ENCODE measurements at places on chromosomes 7 and 10.
A peak's percentile ranks its signal among the peaks of the same experiment; 100 is the strongest.

GRCh38 chr7:156956727-156957126, 7.2 kb downstream of the NOM1 start:
- DNase-seq: no peak

GRCh38 chr10:16436367-16436757, 448 bp upstream of the PTER start:
- peak; percentile 6 for DNase-seq

- no peak for DNase-seq
These were observed 173.8 kb downstream of the TRIL start for GRCh38 chr7:28784171-28784902.

DNA sequence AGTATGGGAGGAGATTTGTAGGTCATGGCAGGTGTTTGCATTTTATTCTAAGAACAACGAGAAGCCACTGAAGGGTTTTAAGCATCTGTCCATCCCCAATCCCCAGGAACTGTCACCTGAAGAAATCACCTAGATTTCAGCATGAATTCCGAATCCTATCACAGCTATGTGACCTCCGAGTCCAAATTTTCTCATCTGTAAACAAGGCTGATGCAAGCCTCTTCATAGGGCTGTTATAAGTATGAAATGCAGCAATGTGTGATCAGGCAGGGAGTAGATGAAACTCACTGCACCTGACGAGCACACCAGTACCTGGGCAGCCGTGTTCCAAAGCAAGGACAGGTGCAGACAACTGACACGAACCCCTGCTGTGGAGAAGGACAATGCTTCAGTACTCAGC, 14.0 kb downstream of the HABP2 start:
- DNase-seq: no peak

DNA sequence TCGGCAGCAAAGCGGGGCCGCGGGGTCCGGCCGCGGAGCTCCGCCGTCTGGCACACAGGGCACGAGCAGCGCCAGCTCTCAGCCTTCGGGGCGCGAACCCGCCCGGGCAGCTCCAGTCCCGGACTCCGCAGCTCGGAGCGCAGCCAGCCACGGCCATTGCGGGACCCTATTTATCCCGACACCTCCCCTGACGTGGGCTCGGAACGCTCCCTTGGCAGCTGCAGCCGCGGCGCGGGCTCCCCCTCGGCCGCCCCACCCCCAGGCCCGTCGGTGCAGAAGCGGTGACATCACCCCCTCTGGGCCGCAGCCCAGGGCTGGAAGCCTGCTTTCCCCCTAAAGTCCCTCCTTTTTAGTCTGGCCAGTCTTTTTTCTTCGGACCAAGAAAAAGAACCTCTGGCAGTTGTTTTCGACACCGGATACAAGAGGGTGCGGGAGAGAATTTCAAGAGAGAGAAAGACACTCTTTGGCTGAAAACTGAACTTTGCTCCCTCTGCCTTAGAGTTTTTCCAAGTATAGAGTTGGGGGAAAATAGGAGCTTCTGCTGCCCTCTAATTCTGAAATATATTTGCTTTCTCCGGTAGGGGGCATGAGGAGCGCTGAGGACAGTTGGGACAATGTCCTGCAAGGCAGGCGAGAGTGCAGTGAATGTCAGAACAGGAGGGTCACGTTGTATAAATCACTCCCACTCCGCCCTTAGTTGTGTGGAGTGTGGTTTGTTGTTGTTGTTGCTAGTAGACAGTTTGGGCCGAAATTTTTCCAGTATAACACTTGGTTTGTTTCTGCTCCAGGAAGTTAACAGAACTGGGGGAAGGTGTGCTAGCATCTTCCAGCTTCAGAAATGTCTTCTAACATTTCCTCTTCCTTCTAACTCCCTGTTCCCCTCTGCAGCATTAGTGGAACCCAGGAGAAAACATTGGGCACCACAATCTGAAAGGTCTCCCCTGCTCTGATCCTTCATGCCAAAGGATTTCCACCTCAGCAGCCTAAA, at the start of gene SFRP4:
SFRP4 (minus strand) TSS at position 145 of the 988 bp plus-strand sequence. CDS start 280 bp downstream, outside the sequence.
- DNase-seq: no peak

DNA sequence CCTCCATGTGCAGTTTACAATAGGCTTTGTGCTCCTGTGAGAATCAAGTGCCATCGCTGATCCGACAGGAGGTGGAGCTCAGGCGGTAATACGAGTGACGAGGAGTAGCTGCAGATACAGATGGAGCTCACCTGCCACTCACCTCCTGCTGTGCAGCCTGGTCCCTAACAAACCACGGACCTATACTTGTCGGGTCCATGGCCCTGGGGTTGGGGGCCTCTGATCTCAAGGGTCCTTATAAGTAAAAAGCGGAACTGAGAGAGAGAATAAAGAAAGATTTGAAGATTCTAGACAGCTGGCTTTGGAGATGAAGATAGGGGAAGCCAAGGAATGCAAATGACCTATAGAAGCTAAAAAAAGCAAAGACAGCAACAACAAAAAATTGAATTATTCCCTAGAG, 130.6 kb downstream of the PLXDC2 start:
- DNase-seq: no peak

GRCh38 chr7:68009716-68010115, 1013.1 kb downstream of the TYW1 start:
- DNase-seq: no peak

DNA sequence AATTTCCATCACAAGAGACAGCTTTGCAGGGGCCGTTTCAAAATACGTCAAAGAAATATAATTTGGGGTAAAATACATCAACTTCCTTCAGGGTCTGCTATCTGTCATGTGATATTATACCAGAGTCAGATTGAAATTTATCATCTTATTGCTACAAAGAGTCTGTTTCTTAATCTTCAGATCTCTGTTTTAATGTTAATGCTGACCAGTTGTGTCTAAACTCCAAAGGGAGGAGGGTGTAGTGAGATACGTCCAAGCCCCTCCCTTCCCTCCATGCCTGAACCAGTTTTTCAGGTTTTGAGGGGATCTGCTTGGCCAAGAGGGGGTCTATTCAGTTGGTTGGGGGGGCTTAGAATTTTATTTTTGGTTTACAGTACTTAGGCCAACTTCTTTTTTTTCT, 891.6 kb downstream of the GRM8 start:
- no peak for DNase-seq

DNA sequence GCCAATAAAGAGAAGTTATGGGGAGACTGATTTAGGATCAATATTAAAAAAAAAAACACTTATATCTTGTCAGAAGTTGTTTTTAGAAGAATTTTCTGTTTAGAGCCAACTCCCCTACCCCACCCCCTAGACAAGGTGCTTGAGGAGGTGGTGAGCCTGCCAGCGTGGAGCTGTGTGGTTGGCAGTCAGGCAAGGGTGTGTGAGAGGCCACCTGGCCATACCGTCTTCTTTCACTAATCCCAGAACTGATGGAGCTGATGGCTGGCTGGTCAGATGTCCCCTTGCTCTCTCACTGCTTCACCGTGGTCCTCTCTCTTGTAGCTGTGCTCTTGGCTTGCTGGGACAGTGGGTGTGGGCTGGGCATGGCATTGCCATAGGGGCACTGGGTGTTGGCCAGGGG, 34.3 kb downstream of the NACAD start:
- no peak for DNase-seq

GRCh38 chr10:16902606-16903005, 85.4 kb upstream of the RSU1 start:
- no peak for DNase-seq

GRCh38 chr7:80255656-80256055, 121.0 kb downstream of the GNAI1 start:
- no peak for DNase-seq

DNA sequence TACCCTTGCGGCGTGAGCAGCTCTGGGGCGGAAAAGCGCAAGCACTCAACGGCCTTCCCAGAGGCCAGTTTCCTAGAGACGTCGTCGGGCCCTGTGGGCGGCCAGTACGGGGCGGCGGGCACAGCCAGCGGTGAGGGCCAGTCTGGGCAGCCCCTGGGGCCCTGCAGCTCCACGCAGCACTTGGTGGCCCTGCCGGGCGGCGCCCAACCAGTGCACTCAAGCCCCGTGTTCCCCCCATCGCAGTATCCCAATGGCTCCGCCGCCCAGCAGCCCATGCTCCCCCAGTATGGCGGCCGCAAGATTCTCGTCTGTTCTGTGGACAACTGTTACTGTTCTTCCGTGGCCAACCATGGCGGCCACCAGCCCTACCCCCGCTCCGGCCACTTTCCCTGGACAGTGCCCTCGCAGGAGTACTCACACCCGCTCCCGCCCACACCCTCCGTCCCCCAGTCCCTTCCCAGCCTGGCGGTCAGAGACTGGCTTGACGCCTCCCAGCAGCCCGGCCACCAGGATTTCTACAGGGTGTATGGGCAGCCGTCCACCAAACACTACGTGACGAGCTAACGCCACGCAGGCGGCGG, 12.6 kb downstream of the TRIM8 start:
- no peak for DNase-seq

GRCh38 chr10:48612236-48612943, 7.5 kb upstream of the ARHGAP22 start:
- no peak for DNase-seq

DNA sequence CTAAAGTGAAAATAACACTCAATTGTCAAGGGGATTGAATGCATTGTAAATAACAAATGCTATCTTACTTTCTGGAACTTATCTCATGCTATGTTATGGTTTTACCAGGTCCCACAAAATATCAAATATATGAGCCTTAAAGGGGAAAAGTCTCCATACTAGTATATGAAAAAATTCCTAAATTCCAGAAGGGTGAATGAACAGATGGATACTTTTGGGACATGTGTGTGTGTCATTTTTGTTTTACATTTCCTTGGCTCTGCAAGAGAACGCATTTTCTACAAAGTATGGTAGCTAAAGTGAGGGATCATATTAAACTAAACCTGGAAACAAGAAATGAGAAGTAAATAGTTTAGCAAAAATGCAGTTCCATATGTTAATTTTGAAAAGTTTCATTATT, 682.8 kb downstream of the INHBA start:
- DNase-seq: no peak

- no peak for DNase-seq
These were observed 50.8 kb upstream of the ZNF680 start for GRCh38 chr7:64613653-64614052.

- DNase-seq: no peak
These were observed 11.5 kb downstream of the CREB3L2 start for GRCh38 chr7:137990251-137990941.

GRCh38 chr7:142496545-142496991, 238.7 kb upstream of the PRSS58 start:
- DNase-seq: no peak

- DNase-seq: no peak
These were observed 10.2 kb downstream of the OGDHL start for GRCh38 chr10:49751636-49752510.

- no peak for DNase-seq
These were observed 18.0 kb upstream of the XPNPEP1 start for GRCh38 chr10:109941236-109941862.

DNA sequence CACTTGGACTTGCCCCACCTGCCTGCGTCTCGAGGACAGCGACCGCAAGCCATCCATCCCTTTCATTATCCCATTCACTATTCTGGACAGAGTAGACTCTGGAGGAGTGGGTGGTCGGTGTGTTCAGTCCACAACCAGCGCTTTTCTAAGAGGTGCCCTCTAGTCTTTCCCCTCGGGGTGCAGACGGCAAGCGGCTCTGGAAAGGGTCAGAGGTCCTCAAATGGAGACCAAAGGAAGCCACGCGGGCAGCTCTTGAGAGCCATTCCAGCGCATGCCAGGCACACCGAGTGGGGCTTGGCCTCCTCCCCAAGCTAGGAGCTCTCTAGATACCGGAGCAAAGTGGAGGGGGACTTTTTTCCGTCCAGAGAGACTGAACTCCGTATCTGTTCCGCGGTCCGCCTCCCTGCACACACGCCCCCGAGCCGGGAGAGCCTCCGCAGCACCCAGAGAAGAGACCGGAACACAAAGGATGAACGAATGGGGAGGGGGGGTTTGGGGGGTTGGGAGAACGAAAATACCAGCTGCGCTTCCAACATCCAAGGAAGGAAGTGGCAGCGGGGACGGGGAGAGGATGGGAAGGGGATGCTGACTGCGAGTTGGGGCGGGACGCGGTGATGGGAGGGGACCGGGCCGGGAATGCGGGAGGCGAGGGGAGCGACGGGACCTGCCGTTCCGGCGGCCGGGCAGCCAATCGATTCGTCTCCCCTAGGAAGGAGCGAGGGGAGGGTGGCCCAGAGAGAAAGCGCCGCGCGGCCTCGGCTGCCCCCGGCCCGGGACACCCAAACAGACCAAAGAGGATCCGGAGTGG, 515 bp downstream of the GSDME start:
- DNase-seq: no peak

DNA sequence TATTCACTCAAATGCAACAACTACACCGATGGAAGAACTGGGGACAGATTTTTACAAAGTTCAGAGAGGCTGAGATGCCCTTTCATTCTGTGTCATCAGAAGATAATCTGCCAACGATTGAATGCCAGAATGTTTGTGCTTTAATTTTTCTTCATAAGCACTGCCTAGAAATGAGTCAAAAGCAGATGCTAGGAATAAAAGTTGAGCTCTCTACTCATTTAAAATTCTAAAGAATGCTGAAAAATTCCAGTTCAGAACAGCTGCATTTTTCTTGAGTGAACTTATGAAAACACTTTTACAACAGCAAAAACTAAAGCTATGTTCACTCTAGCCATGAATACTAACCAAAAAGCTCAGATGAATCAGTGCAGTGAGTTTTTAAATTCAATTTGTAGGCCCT, 22.3 kb upstream of the FAM133B start:
- no peak for DNase-seq

DNA sequence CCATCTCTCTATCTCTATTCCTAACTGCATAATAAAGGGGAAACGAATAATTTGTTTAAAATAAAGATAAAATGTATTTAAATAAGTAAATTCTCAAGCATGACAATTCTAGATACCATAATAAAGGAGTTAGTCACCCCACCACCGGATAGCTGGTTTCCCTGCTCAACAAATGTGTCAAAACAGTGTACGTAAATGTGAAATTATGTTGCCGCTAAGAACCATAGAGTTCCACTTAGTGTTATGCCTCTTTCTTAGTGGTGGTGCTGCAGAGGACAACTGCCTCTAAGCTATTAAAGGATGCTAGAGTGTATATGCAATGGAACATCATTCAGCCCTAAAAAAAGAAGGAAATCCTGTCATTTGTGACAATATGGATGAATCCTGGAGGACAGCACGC, 42.4 kb downstream of the SMKR1 start:
- no peak for DNase-seq

GRCh38 chr10:109678857-109679256, 244.5 kb downstream of the XPNPEP1 start:
- no peak for DNase-seq

GRCh38 chr7:74587435-74588126, 69.9 kb upstream of the GTF2I start:
- no peak for DNase-seq

GRCh38 chr7:125661-126060, 66.7 kb upstream of the FAM20C start:
- DNase-seq: no peak

DNA sequence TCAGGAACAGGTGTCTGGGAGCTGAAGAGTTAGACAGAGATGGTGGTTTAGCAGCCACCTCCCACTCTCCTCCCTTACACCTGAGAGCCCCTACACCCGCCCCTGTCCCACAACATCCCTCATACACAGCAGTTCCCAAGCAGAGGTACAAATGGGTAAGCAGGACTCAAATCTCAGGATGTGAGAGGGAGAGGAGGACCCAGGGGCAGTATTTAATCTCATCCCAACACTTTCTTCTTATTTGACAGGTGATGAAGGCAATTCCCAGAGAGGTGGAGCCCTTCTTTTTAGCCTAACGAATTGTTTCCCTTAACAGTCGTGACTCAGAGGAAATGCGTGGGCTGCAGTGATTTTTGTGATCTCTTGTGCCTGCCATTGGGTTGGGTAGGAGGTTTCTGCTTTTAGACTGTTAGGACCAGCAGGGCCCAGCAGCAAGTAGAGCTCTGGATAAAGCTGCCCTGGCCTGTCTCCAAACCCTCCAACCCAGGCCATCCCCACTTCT, 191.3 kb downstream of the HECW1 start:
- no peak for DNase-seq

- no peak for DNase-seq
These were observed 6.0 kb downstream of the GNG11 start for GRCh38 chr7:93927585-93927984.
